Cardiac septum (tissue), 1 donor: ENCODE measurements at places on chromosomes 1 and 21. TPM values are rescaled to one million over a fixed set of nuclear protein-coding genes. Genes with fewer than 3 reads are reported as not detected.

DNA sequence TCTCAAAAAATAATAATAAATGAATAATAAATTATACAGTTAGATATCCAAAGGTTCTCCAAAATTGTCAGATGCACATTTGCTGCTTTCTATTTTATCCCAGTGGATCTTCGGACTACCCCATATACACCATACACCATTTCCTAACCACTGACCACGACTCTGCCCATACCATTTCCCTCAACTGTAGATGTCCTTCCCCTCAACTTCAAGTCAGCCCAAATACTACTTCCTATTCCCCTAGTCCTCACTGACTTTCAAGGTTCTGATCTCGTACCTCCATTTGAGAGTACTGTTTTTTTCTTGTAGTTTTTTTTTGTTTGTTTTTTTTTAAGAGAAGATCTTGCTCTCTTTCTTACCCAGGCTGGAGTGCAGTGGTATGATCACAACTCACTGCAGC is 19.6 kb downstream of the EIF4G3 start:
- no peak for DNase-seq

Gene KCNN3
- total RNA-seq, result 2.8 TPM

DNA sequence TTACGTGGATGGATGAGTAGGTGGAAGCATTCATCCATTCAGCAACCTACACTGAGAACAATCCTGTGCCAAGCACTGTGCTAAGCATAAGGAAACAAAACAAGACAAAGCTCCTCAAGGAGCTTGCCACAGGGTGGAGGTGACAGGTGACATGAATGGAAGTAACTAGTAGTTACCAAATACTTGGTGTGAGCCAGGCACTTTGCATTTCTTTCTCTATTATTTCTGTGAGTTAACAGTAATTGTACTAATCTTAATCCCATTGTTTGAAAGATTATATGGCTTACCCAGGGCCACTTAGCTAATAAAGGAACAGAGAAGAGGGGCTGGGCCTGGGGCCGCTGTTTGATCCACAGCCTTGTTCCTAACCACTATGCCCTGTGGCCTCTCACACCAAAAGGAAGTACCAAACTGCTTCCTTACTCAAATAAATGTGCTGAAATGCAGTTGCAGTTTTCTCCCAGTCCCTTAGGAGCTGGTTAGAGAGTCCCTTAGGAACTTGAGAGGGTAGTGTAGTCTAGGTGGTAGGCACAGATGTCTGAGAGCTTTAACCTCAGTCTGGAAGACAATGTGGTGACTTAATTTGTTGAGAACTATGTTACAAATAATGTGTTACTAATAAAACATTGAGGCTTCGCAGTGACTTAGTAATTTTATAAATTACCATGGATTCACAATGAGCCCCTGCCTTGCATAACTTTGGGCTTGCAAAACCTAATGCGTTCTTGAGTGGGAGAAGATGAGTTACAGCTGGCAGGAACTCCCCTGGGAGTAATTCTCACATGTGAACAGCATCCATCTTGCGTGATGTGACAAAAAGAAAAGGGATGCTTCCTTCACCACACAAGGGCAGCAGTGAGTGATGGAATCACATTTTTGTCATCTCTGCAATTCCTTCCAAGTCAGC is 69.8 kb downstream of the MPZL1 start:
- DNase-seq, result no peak

DNA sequence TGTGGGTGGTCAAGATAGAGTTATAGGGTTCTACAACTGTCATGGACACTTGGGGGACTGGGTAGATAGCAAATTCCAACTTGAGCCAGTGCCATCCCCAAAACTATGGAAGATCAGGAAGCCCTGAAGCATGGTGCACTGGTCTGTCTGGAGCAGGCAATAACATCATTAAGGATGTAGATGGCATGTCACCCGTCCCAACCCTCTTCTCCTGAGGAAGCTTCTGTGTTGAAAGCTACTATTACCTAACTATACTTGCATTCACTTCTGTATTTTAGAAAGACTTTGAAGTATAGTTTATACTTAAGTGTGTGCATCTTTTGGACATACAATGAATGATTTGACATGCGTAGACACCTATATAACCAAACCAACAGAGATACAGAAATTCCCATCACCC is 32.9 kb downstream of the RABIF start:
- DNase-seq, result no peak

DNA sequence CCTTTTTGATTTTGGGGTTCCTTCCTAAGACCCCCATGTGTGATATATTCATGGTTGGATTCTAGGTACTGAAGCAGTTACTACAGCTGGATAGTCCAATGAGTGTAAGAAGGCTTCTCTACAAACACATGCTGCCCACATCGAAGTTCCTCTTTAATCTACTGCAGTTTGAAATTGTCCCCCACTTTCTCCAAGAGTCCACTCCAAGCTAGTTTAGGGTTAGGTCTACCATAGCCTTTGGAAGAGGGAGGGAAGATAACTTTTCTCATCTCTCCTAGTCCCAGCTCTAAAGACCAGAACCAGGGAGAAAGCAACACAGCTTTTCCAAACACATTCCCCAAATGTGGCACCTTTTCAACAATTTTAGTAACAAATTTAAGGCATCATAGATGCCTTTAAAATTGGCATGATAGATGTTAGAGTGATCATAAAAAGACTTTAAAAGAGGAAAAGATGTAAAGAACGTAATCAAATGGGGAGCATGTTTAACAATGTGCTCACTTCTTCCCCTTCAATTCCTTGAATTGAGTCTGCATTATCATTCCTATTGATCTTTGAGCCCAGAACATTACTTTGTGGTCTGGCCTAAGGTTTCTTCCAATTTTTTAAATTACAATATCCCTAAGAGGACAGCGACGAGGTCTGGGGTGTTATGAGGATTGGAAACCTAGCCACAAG is 1.0 kb upstream of the EXO1 start:
- no peak for DNase-seq
